NCI-H2107 (cell line): ENCODE measurements at places on chromosomes 1 and 21.

DNA sequence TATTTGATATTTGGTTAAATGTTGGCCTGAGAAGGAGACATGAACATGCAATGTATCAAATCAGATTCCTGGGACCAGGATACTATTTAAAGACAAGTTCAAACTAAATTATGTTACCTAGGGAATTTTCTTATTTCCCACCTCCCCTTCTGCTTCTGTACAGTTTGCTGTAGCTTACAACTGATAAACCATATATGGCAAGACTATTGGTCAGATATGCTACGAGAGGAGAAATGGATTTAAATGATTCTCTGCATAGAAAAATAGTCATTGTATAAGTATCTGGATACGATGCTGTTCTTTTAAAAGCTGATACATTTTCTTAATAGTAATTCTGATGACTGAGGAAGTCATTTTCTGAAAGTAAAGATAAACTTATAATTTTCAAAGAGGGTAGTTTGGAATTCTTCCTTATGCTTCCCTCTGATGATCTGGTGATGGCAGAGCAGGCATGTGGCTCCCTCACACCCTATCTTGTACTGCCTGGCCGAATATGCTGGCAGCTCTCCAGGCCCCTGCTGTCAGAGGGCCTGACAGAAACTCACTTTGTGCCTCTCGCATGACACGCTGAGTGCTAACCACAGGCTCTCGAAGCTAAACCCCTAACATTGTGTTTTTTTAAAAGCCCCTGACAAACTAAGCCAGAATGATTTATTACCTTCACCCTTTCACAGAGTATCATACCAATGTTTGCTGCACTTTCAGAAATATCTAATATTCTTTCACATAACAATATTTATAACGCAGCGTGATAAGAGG is 19.4 kb downstream of the RRP15 start:
- DNase-seq = peak; percentile 92

DNA sequence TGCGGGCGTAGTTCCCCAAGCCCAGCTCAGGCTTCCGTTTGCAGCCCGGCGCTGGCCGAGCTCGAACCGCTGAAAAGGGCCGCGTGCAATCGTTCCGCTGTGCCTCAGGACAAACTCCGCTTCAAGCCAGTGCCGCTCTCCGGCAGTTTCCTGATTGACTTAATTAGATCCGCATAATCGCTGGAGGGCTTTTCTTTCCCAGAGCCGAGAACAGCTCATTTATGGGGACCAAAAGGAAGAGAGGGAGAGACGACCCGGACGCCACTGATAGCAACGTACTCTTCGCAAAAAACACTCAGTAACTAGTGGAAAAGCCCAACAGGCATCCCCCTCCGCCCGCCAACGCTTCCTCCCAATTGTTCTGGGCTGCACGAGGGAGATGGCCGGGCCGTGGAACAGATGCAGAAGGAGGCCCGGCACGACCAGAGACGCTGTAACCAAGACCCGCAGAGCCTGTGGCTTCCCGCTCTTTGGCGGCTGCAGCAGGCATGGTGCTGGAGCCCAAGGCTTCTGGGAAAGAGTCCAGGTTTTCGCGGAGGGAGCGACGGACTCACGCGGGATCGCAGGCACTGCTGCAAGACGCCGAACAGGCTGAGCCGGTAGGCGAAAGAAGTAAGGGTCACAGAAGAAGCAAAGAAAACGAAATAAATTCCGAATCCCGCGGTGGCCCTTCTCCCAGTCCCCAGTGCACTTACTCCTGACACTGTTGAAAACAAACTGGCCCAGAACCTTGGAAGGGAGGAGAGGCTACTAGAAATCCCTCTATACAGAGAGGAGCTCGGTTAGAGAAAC is 3.6 kb upstream of the FOXD2 start:
- no peak for DNase-seq

GRCh38 chr1:161907265-161907664 is 116.4 kb downstream of the OLFML2B start:
- DNase-seq = no peak

DNA sequence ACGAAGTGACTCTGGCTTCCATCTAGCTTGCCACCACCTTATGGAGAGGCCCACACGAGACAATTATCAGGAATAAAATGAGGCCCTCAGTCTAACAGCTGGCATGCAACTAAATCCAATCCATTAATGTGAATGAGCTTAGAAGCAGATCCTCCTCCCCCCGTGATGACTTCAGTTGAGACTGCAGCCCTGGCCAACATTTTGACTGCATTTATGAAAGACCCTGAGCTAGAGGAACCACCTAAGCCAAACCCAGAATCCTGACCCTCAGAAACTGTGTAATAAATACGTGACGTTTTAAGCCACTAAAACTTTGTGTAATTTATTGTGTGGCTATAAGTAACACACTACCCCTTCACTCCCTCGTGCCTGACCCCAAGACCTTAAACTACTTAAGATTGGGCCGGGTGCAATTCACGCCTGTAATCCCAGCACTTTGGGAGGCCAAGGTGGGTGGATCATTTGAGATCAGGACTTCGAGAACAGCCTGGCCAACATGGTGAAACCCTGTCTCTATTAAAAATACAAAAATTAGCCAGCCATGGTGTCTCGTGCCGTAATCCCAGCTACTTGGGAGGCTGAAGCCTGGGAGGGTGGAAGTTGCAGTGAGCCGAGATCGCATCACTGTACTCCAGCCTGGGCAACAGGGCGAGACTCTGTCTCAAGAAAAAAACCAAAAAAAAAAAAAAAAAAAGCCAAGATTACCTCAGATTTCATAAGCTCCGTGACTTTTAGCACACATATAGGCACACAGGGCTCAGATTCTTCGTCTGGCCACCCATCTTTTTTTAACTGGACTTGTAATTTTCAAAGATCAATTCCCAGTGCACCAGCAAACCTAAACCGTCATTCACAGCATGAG is 72.5 kb downstream of the ENAH start:
- no peak for DNase-seq

DNA sequence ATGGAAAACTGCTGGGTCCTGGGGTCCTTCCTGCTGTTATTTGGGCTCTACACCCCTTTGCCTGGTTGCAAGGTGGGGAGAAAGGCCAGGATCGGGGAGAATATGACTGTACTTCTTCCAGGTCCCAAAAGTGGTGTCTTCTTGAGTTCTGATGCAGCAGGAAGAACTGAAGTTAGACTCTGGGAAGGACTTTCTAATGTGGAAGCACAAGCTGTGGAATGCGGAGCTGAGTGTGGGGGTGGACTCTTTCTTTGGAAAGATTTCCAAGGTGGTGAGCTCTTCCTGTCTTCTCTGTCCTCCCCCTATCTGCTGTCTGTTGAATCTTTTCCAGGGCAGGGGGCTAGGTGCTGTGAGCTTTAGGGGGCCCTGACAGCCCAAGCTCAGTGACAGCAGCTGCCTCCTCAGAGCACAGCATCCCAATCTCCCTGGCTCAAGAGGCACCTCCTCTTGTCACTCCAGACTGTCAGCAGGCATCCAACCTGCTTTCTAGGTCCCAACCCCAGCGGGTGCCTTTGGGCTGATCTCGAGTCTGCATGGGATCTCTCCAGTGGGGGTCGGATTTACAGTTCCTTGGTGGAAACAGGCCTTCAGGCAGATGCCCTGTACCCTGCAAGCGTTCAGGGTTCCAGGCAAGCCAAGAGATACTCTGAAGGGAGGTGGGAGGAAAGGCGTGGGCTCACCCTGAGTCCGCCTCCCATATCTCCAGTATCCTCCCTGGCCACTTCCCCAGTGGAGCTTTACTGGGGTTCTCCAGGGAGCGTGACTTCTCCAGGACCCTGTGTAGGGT is 23.2 kb downstream of the ADORA1 start:
- no peak for DNase-seq

DNA sequence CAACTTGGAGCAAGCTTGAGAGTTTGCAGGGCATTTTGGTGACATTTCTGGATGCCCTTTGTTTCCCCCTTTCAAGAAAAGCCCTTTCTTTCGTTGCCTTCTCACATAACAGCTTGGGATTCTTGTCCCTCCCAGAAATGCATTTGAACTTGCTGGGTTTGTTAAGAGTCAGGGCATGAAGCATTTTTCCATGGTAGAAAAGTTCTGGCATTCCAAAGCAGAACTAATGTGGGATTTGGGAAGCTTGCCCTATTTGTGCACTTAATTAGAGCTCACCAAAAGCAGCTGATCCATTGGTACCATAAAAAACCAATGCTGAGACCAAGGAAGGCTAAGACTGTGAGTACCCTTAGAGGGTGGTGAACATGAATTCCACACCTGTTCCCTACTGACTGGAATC is 99.8 kb upstream of the HOOK1 start:
- DNase-seq = no peak

DNA sequence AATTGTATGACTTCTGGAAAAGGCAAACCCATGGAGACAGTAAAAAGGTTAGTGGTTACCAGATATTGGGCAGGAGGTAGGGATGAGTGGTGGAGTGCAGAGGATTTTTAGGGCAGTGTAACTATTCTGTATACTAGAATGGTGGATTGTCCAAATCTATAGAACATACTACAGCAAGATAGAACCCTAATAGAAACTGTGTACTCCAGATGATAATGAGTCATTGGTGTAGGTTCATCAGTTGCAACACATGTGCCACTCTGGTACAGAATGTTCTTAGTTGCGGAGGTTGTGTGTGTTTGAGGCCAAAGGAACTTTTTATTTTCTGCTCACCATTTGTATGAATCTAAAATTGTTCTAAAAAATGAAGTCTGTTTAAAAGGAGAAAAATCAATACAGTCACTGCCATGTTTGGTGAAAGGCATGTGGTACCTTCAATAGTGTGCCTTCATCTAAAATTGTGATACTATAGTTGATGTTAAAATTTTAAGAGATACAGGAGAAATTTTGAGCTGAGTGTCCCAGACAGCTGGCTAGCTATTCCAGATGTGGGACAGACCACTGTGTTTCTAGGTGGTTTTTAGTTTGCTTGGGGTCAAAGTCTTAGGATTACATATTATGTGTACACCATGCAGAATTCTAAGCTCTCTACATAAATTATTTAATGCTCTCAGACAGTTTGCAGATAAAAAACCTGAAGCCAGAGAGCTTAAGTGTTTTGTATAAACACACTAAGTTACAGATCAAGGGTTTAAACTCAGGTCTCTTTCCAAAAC is 150.5 kb downstream of the RPS6KC1 start:
- no peak for DNase-seq

- DNase-seq = no peak
Measured at GRCh38 chr1:6958407-6959030, 173.3 kb downstream of the CAMTA1 start.

GRCh38 chr1:9263276-9263855 is 28.8 kb downstream of the H6PD start:
- no peak for DNase-seq

- DNase-seq = no peak
Measured at GRCh38 chr1:99849413-99849743, 783 bp upstream of the AGL start.

- DNase-seq = no peak
Measured at GRCh38 chr1:58748666-58749065, 35.2 kb downstream of the JUN start.

GRCh38 chr1:45678489-45678888 is 7.8 kb downstream of the GPBP1L1 start:
- no peak for DNase-seq

- DNase-seq = peak; percentile 70
Measured at GRCh38 chr21:14977814-14978213, 87.0 kb downstream of the NRIP1 start.

DNA sequence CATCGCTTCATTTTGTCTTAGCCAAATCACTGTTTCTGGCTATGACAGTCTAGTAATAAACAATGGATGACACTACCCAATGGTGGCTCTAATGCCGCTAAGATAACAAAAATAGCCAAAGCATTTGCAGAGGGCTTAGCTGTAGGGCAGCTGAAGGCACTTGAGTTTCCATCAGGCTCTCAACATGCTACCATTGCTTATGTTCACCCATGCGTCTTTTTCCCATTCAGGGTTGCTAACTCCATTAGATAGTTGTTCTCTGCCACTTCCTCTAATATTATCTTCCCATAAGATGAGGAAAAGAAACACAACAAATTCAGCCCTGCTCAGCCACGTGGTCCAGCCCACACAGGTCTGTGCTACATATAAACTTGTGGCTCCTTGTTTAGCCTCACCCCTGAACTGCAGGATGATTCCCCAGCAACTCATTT is 159.6 kb downstream of the TOMM20 start:
- no peak for DNase-seq
